ENCODE measurements at places on chromosomes 11 and 22.

DNA sequence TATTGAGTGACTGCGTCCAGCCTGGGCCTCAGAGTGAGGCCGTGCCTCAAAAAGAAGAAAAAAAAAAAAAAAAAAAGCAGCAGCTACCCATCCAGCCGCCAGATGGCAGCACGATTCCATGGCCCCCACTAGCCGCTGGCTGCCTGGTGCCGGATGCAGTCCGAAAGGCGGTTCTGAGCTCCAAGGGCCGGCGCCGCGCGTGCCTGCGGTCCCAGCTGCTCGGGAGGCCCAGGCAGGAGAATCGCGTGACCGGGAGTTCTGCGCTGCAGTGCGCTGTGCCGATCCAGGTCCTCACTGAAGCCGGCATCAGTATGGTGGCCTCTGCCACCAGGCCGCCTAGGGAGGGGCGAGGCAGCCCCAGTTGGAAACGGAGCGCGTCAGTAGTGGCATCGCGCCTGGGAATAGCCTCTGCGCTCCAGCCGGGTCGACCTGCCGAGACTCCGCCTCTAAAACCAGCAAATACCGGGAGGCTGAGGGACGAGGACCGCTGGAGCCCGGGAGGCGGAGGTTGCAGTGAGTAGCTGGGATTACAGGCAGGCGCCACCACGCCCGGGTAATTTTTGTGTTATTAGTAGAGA is 19.3 kb downstream of the SCARF2 start:
- peak; percentile 55 for DNase-seq

GRCh38 chr11:134289789-134290188 is 13.6 kb downstream of the GLB1L3 start:
- no peak for DNase-seq

GRCh38 chr22:24952837-24953383 is 394 bp downstream of the KIAA1671 start:
- DNase-seq, result no peak

DNA sequence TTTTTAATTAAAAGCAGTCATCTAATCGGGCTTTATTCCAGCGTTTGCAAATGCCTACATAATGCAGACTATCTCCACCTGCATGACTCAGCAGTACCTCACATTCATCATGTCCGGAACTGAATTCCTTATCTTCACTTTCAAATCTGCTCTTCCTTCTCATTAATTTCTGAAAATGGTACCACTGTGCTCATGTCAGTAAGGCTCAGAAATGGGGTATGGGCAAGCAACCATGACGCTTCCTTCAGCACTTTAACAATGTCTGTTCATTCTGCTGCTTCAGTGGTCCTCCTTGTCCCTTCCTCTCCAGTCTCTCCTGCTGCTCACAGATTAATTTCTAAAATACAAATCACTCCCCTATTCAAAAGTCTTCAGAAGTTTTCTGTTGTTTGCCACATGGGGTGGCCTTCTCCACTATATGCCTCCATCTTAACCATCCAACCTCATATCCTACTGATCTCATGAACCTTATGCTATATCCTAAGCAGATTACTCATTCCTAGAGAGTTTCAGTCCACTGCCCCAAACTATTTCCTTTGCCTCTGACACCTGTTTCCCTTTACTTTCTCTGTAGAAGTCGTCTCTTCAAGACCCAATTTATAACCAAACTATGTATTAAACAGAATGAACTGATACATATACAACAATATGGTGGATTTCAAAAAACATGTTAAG is 7.0 kb downstream of the GTF2H1 start:
- no peak for DNase-seq

GRCh38 chr11:68677432-68677831 is 6.9 kb upstream of the GAL start:
- no peak for DNase-seq

GRCh38 chr11:131218542-131218941 is 151.9 kb upstream of the NTM start:
- no peak for DNase-seq

DNA sequence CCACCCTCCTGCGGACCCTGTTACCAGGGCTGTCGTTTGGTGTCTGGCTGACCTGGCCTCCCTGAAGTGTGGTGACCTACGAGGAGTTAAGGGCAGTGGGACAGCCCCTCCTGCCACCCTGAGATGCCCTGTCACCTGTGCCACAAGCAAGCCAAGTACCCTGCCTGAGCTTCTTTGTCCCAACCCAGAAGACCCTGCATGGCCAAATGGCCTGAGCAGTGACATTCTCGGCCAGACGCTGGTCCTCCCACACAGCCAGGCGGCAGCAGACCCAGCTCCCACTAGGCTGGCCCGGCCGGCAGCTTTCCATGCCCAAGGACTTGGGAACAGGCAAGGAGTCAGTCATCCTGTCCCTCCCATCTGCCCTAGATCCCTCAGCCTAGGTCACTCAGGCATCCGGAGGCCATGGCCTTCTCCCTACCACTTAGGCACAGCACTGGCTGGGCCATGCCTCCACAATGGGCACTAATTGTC is 7.6 kb downstream of the ARVCF start:
- no peak for DNase-seq

All from stimulated activated CD8-positive, alpha-beta memory T cell treated with anti-CD3 and anti-CD28 coated beads, Interleukin-7, amount 100 ng/mL, for 1 hour (primary cell).